ENCODE measurements at places on chromosomes 2 and 18. TPM values are rescaled to one million over a fixed set of nuclear protein-coding genes. Genes with fewer than 3 reads are reported as not detected.
A peak's percentile ranks its signal among the peaks of the same experiment; 100 is the strongest.

The ACAA2 gene
- total RNA-seq = 24.9 TPM

The MTX2 gene
- 9.7 TPM for total RNA-seq

The TTR gene
- total RNA-seq = not detected

DNA sequence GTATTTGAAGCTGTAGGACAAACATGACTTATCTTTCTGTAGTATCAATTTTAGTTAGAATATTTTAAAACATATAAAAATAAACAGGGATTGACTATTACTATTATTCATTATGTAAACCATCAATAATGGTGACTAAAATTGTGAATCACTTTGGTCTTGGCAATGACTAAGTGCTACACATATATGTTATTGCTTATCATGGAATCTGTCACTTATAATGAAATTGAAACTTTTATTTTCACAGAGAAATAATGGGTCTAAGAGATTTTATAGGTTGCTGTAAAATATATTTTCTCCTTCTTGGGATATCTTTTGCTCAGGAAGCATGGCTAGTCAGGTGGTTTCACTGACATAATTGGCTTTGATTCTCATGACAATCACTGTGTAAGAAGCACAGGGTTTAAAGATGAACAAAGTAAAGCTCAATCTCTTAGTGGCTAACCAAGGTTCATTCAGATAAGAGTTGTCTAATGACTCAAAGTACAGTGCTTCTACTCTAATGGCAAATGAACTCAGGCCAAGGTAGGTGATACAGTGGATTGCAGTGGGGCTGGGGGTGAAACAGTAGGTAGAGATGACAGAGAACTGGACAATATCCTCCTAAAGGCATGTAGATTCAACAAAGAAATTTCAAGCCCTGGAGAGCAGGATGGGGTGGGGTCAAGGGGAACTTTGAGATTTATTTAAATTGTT is 98.6 kb upstream of the FANCL start:
- H3K4me3 ChIP-seq = no peak overlapping the region
- H3K27ac ChIP-seq = no peak overlapping the region
- no peaks in the 10 kb centered on the region for H3K36me3 ChIP-seq
- H3K4me1 ChIP-seq = no peaks in the 10 kb centered on the region
- no peak for DNase-seq

- no peak overlapping the region for H3K27ac ChIP-seq
- H3K4me1 ChIP-seq = peaks cover 4% of the 10 kb centered on the region
- H3K27me3 ChIP-seq = no peaks in the 10 kb centered on the region
- H3K36me3 ChIP-seq = no peaks in the 10 kb centered on the region
Measured at GRCh38 chr2:128765811-128766210, 447.1 kb upstream of the HS6ST1 start.

GRCh38 chr2:169583518-169583917 is 633 bp upstream of the PPIG start:
- H3K4me3 ChIP-seq = peak overlapping the region; percentile 41
- peaks cover 34% of the 10 kb centered on the region for H3K4me1 ChIP-seq
- DNase-seq = no peak
- H3K36me3 ChIP-seq = peaks cover 24% of the 10 kb centered on the region

GRCh38 chr2:43427032-43427424 is 168.8 kb downstream of the THADA start:
- peaks cover 37% of the 10 kb centered on the region for H3K4me1 ChIP-seq
- no peak for DNase-seq
- H3K27me3 ChIP-seq = no peaks in the 10 kb centered on the region
